Activated effector memory CD4-positive, alpha-beta T cell treated with Interleukin-2 at 50 U/mL for 16 hours (primary cell): ENCODE measurements at places on chromosomes 6 and 20.
A peak's percentile ranks its signal among the peaks of the same experiment; 100 is the strongest.

GRCh38 chr6:133241901-133242636 lies 912 bp downstream of the EYA4 start:
- DNase-seq = no peak

- no peak for DNase-seq
Observed at GRCh38 chr6:140490081-140490480, 1115.6 kb upstream of the CITED2 start.

DNA sequence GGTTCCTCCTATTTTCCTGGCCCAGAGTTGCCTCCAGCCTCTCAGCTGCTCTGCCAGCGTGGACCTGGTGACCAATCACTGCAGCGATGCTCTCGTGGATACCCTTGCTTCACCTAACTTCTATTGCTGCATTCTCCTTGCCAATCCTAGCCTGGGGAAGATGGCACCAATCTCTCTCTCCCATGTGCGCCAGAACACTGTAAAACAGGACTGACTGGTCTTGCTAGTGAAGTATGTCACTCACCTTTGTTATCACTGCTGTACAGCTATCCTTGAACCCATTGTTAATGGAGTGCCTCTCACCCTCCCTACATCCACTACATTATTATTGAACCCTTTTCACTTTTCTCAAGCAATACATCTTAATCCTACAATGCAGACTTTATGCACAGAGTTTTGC lies 80.1 kb downstream of the LYRM4 start:
- no peak for DNase-seq

DNA sequence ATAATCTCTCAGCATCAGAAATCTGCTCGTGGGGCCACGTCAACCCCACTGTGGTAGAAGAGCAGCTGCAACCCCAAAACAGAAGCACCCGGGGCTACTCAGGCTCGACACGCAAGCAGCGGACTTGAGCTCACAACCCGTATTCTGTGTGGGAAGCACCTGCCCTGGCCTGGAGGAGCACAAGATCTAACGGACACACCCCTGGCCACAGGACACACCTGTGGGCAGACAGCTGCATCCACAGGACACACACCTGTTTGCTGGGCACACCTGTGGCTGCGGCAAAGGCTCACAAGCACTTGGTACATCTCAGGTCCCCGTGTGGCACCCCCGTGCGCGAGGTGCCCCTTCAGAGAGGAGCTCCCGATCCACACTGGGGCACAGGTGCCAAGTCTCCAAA lies 36.5 kb downstream of the ZBTB46 start:
- no peak for DNase-seq

GRCh38 chr20:25686081-25687067 lies 10.3 kb downstream of the ZNF337 start:
- DNase-seq = no peak

- DNase-seq = no peak
Observed at GRCh38 chr20:16035576-16035975, 537.7 kb downstream of the KIF16B start.

GRCh38 chr6:53358440-53359094 lies 9.8 kb upstream of the ELOVL5 start:
- no peak for DNase-seq

GRCh38 chr6:164013480-164014208 lies 599.1 kb downstream of the QKI start:
- DNase-seq = no peak

GRCh38 chr6:132400883-132401617 lies at the start of gene MOXD1:
MOXD1 (minus strand) TSS chr6:132401475; CDS start chr6:132401426, 49 bp downstream.
- no peak for DNase-seq

DNA sequence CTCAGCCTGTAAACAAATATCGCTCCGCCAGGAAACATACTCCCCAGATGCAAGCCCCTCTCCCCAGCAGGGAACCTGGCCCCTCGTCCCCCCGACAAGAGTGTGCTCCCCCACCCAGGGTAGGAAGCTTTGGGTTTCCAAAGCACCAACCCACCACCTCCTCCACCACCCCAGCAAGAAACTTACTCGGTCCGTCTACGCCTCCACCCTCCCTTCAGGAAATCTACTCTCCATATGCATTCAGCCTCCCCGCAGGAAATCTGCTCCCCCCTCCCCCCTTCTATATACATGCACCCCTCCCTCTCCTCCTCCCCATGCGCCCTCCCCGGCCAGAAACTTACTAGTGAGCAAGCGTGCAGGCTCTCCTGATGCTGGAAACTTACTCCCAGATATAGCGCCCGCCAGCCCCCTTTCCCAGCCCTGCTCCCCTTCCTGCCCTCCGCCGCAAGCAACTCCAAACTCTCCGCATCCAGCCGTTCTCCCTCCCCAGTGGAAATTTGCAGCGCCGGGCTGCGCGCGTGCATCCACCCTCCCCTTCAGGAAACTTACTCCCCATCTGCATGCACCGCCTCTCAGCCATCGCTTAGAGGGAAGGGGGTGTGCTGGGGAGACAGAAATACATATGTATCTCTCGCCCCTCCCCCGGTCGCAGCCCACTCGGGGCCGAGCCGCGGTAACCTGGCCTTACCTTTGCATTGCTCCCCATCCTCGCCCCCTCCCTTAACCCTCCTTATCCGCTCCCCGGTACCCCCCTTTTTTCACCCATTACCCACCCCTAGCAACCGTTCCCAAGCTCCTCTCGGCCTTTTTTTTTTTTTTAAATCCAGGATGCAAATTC lies at the start of gene TRERF1:
TRERF1 (minus strand) TSS at position 594 of the 838 bp plus-strand sequence. CDS start 182,336 bp downstream, outside the sequence.
- DNase-seq = peak; percentile 44

GRCh38 chr6:22102671-22103070 lies 194.2 kb downstream of the PRL start:
- no peak for DNase-seq

DNA sequence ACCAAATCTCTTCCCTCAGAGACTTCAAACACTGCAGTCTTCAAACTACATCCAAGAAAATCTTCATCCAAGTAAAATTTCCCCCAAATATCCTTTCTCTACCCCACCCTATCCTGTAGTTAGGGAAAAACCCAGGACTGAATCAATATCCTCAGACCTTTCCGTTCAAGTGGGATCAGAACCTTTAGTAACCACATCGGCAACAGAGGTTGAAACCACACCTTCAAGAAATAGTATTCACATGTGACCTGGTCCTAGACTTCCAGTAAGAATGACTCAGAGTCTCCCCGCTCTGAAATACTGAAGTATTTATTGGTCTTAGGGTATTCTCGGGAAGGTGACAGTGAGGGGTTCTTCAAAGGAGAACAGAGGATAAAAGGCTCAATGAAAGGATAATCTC lies 8.7 kb downstream of the HLA-DPA1 start:
- DNase-seq = no peak

GRCh38 chr20:7496394-7496991 lies 443.8 kb downstream of the HAO1 start:
- no peak for DNase-seq

DNA sequence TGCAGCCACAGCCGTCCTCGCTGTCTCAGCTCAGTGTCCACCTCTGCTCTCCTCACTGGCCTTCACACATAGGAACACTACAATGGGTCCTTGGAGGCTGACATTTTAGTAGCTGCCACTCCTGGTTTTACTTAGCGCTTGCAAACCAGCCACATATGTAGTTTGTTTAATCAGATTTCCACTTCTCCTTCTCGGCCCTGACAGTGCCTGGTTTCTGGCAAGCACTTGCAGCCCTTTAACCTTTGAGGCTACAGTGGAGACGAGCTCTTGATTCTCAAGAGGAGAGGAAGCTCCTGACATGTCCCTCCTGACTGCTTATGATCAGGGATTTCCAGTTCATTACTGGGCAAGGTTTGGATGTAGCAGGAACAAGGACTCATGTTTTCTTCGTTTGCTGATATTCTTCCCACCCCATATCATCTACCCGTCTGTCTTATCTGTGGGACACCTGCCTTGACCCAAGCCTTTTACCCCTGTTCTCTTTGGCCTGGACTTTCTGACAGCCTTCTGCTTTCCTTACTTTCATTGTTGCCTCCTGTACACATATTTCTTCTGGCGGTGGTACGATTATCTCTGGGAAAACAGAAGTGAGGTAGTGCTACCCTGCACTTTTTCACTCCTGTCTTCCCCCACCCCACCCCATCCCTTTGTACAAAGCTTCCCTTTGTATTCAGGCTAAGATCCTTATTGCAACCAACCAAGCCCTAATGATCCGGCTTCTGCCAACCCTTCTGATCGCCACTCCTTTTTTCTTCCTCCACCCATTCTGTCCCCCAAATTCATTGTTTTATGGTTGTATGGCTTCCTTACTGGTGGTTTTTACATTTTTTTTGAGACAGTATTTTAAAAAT lies 31.2 kb downstream of the CEP43 start:
- no peak for DNase-seq

DNA sequence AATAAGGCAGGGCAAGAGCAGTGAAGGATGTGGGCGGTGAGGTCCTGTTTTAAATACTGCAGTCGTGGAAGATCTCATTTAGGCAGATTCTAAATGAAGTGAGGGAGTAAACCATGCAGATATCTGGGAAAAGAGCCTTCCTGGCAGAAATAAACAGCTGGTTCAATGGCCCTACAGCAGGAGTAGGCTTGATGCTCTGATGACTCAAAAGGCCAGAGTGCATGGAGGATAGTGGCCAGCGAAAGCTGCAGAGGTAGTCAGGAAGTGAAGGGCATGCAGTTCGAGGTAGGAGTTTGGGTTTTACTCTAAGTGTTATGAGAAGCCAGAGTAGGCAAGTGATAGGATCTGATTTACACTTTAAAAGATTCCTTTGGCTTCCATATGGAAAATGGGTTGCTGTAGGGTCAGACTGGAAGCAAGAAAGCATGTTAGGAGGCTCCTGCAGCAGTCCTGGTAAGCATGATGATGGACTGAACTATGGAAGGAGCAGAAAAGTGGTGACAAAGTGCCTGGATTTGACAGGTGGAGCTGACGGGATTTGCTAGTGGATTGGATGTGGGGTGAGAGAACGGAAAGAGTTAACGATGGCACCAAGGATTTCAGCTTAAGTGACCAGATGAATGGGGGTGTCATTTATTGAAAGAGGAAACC lies 150.0 kb downstream of the GJA10 start:
- no peak for DNase-seq

DNA sequence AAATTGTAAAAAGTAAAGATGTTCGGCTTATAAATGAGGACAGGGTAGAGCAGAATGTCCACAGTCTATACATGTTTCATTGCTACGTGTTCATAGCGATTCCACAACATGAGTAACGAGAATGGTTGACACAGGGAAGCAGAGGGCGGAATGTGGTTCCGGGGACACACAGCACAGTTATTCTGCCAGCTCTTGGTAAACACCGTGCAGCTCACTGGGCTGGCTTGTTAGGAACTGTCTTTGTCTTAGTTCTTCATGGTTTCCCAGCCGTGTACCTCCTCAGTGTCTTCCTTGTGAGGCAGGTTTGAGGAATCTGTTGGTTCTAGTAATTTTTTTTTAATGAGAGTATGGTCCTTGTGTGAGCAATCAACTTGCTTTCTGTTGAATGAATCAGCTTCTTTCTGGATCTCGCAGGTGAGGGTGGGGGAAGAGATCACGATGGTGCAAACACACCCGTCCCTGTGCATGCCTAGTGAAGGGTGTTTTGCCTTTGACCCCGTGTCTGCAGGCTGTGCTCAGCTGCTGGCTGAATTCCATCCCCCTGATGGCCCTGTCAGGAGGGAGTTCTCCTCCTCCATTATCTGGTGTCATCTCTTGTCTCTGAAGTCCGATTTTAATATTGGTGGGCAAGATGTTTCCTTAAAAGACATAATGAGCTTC lies 168.2 kb downstream of the SMOC2 start:
- DNase-seq = no peak

- DNase-seq = no peak
Observed at GRCh38 chr6:131565056-131565455, 8.0 kb upstream of the ARG1 start.

- DNase-seq = peak; percentile 55
Observed at GRCh38 chr6:156777577-156778453, 637 bp downstream of the ARID1B start.

DNA sequence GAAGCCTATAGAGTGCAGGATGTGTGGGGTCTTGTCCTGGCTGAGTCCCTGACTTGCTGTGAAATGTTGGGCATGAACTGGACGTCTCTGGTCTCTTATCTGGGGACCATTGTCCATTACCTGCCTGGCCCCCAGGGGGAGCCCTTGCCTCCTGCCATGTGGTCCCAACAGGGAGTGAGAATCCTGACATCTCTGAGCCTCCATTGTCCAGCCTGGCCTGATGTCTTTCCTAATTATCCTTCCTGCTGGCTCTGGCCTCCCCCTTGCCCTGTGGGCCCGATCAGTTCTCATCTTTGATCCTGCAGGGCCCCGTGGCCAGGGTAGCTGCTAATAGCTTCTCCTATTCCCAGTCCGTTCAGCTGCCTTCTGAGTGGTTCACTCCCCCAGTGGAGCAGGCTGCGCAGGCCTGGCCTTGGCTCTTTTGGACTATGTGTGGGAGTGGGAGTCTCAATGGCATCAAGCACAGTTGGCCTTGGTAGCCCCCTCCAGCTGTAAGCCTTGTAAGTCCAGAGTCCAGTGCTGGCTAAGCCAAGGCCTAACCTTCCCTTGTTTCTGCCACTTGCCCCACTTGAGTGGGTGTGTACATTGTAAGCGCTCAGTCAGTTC lies 77.9 kb upstream of the RALY start:
- peak; percentile 45 for DNase-seq

- no peak for DNase-seq
Observed at GRCh38 chr20:17619351-17620093, 49.6 kb downstream of the DSTN start.

- no peak for DNase-seq
Observed at GRCh38 chr6:106591111-106591825, 38.0 kb downstream of the RTN4IP1 start.

GRCh38 chr20:57080796-57081195 lies 185.6 kb downstream of the BMP7 start:
- no peak for DNase-seq

DNA sequence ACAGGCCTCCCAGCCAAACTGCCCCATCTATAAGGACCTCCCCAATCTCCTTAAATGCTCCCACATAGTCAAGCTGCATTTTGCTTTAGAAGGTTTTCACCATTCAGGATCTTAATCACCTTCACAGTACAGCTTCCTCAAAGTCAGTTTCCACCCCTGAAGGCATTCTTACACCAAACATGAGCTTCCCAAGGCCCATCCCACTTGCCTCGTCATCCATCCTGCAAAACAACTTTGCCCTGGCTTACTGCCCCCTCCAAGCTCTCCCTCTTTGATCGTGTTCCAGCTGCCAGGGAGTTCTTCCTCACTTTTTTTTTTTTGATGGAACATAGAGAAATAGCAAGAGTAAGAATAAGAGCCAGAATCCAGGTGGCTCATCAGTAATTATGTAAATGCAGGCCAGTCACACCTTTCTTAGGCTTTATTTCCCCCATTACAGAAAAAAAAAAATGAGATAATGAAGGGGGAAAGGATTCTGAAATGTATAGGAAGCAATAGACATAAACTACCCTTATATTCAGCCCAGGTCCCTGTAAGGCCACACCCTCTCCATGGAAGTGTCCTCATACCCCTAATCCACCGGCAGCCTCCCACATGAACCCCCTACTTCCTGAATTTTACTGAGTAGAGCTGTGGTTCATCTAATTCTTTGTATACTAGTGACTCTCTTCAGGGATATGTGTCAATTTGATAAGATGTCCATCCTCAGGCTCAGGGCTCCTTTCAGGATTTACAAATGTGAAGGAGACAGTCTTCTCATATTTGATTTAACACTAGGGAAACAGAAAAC lies 12.7 kb downstream of the TRIM27 start:
- no peak for DNase-seq

- no peak for DNase-seq
Observed at GRCh38 chr6:34226731-34227586, 9.7 kb upstream of the HMGA1 start.
